ENCODE measurements at places on chromosomes 5 and 9.

GRCh38 chr9:13728131-13728530 lies 448.6 kb upstream of the MPDZ start:
- no peak for DNase-seq

- DNase-seq: no peak
These were observed 49.0 kb upstream of the POU5F2 start for GRCh38 chr5:93790401-93790800.

DNA sequence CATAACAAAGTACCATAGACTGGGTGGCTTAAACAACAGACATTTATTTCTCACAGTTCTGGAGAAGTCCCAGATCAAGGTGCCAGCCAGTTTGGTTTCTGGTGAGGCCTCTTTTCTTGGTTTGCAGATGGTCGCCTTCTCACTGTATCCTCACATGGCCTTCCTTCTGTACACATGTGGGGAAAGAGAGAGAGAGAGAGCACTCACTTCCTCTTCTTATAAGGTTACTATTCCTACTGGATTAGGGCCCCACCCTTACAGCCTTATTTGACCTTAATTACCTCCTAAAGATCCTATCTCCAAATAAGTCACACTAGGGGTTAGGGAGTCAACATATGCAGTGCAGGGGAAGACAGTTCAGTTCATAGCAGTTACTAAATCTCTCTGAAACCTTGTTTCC lies 205.6 kb upstream of the GDNF start:
- no peak for DNase-seq

DNA sequence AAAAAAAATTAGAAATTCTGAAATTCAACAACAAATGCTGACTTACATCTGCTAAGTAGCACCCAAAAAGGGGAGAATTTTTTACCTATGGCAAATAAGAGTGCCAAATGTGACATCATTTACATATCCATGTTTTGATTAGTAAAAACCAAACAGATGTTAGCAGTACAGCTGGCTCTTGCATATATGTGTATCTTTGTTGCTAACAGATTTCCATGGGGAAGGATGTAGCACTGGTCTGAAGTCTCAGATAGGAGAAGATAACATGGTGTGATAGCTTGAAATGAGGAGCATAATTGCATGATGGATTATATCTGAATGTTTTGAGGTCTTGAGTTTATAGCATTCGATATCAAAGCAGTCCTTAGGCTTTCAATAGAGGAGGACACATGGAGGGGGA lies 17.5 kb downstream of the PIK3R1 start:
- DNase-seq: no peak

- no peak for DNase-seq
These were observed 89.3 kb upstream of the SV2C start for GRCh38 chr5:75993643-75994520.

DNA sequence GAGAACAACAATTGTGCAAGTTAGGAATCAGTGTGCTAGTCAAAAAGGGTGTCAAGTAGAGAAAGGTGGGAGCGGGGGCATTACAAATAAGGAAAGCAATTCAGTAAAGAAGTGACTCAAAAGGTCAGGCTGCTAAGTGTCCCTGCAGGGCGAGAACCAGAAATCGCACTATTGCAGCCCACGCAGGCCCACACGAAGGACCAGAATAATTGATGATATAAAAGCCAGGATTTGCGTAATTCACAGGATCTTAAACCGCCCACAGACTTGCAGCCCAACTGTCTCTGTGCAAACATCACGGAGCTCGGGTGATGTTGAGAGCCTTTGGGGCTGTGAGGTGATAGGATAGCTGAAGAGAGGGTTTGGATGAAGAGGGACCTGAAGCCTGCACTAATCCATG lies 349.0 kb downstream of the BRINP1 start:
- no peak for DNase-seq

GRCh38 chr5:2499917-2500316 lies 251.6 kb downstream of the IRX2 start:
- no peak for DNase-seq

DNA sequence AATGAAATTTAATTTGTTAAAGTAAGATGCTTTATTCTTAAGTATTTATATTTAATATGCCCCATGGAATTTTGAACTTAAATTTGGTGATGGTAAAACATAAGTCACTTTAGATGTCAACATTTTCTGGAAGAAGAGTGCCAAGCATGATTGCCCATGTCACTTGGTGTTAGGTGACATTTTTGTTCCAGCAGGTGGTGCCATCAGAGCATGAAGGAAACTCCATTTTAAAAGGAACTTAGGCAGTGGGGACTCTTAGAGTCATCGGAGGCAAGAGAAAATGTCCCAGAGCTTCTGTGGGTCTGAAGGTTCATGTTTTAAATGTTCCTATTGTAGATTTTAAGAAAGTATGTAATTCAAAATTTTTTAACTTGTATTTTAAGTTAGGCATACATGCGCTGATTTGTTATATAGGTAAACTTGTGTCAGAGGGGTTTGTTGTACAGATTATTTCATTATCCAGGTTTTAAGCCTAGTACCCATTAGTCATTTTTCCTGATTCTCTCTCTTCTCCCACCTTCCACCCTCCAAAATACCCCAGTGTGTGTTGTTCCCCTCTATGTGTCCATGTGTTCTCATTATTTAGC lies 789.3 kb downstream of the SEMA5A start:
- DNase-seq: no peak

DNA sequence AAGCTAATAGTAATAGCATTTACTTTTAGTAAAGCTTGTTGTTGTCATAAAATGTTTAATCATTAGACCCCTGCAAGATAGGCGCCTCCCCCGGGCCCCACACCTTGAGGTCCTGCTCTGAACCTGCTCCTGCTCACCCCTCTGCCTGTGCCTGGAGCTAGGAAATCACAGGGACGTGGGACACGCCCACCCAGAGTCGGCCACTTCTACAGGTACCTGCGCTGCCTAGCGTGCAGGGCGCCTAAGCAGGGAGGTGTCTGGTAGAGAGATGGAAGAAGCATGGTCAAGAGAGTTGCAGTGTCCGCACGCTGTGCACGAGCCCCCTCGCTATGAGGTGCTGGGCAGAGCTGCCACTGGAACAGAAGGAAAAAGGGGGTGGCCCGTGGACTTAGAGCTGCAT lies 52.6 kb downstream of the HINT1 start:
- DNase-seq: no peak

- DNase-seq: no peak
These were observed 23.6 kb downstream of the QRFP start for GRCh38 chr9:130872912-130873503.

DNA sequence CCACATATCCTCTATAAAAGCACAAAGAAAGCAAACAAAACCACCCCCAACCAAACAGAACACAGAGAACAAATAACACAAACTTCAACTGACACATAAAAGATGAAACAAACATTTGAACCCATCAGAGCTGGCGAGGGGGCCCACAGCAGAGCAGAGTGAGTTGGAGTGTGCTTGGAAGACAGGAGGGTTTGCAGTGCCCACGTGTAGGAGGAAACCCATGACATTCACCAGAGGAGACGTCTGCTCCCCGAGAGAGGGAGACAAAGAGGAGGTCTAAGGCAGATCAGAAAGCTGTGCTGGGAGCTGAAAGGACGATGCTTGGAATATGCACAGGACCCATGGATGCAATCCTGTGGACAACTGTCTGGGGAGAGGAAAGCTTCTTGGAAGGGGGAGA lies 27.0 kb downstream of the MRPL36 start:
- DNase-seq: no peak

- DNase-seq: no peak
These were observed 115.6 kb downstream of the SEMA5A start for GRCh38 chr5:9430306-9430705.

GRCh38 chr9:136078024-136078423 lies 17.1 kb downstream of the NACC2 start:
- DNase-seq: no peak

All from CD4-positive, alpha-beta T cell treated with Interleukin-1 beta for 1 hour (primary cell).